ENCODE measurements at places on chromosomes 3 and 15.

DNA sequence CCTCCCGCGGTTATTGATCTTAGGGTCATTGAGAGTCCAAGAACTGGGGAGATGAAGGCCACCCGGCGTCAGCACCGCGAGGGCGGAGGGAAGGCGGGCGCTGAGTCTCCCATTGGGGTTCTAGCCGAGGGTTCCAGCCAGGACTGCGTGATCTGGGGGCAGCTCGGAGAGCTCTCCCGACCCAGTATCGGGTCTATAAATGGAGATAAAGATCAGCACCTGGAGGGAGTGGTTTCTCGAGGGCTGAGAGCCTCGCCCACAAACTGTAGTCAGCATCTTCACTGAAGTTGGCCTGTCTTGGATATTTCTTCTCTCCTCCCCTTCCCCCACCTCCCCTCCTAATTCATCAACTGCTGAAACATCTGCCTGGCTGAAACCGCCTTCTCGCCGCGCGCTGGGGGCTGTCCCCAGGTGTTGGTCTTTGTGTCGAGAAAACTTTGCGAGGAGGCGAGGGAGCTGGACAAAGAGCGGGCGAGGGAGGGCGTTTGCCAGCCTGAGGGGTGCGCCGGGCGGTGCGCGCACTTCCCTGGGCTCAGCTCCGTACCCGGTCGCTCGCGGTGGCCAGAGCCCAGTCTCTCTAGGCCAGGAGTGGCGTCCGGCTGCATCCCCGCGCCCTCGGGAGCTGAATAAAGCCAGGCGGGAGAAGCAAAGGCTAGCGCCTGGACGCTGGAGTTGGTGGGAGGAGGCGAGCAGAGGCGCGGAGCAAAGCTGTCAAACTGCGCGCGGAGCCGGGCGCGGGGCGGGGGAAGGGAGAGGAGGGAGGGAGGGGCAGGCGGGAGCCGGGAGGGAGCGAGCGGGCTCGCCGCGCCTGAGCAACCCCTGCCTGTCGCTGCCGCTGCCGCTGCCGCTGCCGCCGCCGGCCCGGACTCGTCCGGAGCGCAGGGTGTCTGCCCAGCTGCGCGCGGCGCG, at the start of gene ST8SIA2:
Gene ST8SIA2 (plus strand): TSS at position 811 of the 909 bp plus-strand sequence. CDS start 184 bp downstream, outside the sequence.
- DNase-seq: no peak
- peaks cover 86% of the 10 kb centered on the region for H3K27me3 ChIP-seq
- H3K4me3 ChIP-seq: no peak within 1 kb of the TSS
- no peaks in the 10 kb centered on the region for H3K36me3 ChIP-seq

DNA sequence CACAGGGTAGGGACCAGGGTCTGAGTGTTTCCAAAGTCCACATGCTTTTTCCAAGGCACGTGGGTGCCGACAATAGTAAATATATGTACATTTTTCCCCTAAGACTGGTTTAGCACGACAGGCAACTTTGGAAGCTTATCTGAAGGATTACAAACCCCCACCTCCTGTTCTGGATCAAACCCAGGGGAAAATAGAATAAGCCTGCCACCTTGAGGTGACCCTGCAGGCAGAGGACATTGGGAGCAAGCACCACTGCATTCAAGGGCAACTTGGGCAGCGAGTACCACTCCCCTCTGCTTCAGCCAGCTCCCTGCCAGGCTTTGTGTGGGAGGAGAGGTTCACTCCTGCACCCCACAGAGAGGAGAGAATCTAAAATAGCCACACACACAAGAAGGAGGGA, 44.8 kb downstream of the KBTBD12 start:
- H3K36me3 ChIP-seq: no peaks in the 10 kb centered on the region
- H3K4me3 ChIP-seq: no peak overlapping the region
- H3K27me3 ChIP-seq: no peaks in the 10 kb centered on the region

- H3K36me3 ChIP-seq: no peaks in the 10 kb centered on the region
- peaks cover 42% of the 10 kb centered on the region for H3K27me3 ChIP-seq
- no peak for DNase-seq
- peaks cover 27% of the 10 kb centered on the region for H3K4me1 ChIP-seq
- no peak overlapping the region for H3K4me3 ChIP-seq
- H3K27ac ChIP-seq: no peak overlapping the region
Observed at GRCh38 chr3:128420720-128421438, 45.8 kb downstream of the DNAJB8 start.

DNA sequence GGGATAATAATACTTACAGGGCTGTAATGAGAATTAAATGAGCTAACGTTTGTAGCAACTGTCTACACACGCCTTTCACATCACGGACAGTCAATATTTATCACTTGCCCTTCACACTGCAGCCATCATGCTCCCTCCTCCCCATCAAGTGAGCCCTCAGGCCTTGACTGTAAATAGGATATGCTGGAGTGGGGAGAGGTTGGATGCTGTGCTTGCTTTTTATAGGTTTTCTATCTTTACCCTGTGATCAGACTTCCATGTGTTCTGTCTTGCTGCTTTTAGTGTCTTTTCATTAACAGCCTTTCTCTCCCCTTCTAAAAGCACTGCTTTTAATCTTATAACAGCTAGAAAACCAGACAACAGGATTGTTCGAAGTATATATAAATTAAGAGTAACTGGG, 12.8 kb upstream of the MAGEF1 start:
- no peak overlapping the region for H3K4me3 ChIP-seq
- no peaks in the 10 kb centered on the region for H3K4me1 ChIP-seq
- no peak for DNase-seq
- H3K36me3 ChIP-seq: no peaks in the 10 kb centered on the region

DNA sequence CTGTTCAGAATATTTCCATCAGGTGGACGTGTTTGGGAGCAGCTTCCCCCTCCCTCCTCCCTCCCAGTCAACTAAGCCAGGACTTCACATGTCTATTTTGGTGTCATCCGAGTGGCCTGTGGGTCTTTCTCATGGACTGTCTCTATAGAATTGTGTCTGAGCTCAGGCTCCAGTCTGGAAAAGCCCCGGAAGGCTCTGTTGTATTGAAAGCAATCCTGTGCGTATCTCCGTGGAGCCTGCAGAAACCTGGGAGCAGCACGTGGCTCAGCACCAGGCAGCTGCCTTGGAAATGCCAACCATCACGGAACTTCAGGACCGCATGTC, 25.2 kb downstream of the COLQ start:
- no peak for DNase-seq
- H3K4me1 ChIP-seq: no peaks in the 10 kb centered on the region
- H3K36me3 ChIP-seq: no peaks in the 10 kb centered on the region
- no peak overlapping the region for H3K27ac ChIP-seq
- peaks cover 36% of the 10 kb centered on the region for H3K27me3 ChIP-seq
- no peak overlapping the region for H3K4me3 ChIP-seq

GRCh38 chr15:99423186-99424130, 142.3 kb upstream of the MEF2A start:
- no peak overlapping the region for H3K4me3 ChIP-seq
- no peaks in the 10 kb centered on the region for H3K36me3 ChIP-seq
- peaks cover 36% of the 10 kb centered on the region for H3K4me1 ChIP-seq
- DNase-seq: no peak

Data from Calu3 (cell line).